ENCODE measurements at places on chromosomes 16 and 17.

DNA sequence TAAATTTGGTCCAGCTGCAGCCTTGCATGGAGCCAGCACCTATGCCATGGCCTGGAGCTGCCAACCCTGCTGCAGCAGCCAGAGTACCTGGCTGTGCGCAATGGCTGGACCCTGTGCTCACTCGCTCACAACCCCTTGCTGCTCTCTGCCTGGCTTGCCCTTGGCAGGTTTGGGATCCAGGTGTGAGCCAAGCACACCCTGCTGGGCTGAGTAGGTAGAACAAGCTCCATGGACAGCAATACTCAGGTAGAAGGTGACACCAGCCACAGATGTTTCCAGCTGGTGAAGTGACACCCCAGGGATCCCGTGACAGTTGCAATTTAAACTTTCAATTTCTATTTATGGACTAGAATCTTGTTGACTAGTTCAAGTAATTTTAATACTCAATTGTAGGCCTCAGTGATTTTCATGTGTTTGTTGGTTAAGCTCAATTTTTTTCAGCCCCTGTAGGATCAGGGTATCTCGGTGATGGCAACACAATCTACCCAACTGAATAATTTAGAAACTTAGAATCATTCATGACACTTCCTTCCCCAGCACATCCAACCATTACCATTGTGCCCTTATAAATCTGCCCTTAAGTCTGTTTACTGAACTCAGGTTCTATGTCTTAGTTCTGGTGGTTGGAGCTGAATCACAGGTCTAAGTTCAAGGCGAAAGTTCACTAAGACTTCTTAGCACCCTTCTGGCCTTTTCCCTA lies 480.0 kb downstream of the PMP22 start:
- no peak for DNase-seq

- DNase-seq, result no peak
These were observed 33.9 kb downstream of the CREBBP start for GRCh38 chr16:3846595-3847091.

DNA sequence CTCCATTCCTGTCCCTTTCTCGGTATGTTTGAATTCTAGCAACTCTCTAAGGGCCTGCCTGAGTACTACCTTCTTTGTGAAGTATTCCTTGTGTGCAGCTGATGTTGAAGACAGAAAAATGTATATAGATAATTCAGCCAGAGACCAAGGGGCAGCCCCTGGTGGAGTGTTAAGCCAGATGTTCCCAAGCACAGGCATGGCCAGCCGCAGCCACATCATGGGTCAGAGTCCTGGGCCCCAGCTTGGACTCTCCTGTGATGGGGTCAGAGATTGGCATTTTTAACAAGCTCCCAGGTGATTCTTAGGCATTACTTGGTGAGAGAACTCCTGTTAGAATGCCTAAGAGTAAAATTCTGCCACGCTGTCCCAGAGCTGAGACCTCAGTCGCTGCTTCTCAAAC lies 100.8 kb downstream of the IRF8 start:
- DNase-seq, result no peak

DNA sequence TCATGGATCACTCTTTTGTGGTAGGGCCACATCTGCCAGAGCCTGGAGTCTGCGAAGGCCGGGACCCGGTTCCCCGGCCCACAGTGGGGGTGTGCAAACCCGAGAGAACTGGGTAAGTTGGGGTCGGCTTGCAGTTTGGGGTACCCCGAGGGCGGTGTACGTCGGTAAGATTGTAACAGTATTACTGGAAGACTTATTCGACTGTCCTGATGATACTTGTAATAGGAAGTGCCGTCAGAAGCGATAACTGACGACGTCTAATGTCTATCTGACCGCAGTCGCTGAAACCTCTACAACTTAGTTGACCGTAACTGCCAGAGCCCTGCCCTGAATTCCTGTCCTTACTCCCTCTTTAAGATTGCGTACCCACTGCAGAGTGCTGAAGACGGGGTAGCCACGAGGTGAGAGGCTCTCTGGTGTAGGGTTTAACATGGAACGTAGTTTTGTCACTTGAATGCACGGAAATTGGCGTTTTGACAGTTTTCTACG lies 24.0 kb downstream of the TRPV2 start:
- DNase-seq, result no peak

DNA sequence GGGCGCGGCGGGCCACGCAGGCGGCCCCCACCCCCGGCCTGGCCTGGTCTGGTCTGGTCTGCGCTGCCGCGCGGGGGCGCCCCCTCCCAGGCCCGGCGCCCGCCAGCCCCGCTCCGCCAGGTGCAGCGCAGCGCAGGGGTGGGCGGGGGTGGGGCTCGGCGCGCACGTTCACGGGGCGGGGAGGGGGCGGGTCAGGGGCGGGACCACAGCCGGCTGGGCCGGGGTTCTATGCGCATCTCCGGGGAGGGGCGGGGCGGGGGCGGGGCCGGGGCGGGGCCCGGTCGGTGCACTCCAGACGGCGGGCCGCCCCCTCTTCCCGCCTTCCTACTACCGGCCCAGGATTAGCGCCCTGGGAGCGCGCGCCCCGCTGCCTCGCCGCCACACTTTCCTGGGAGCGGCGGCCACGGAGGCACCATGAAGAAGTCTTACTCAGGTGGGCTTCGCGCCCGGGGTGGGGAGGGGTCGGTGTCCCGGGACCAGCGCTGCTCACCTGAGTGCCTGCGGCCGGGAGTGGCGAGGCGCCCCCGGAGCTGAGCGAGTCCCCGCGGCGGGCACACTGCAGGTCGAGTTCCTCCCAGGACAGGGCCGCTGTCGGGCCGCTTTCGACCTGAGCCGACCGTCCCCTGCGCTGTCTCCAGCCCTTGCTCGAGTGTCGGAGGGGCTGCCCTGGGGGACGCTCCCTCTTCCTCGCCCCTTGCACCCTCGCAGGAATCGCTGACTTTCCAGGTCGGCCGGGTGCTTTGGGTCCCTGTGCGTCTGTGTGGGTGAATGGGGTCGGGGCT lies 140.5 kb downstream of the SEC14L1 start:
- DNase-seq, result peak; percentile 67

DNA sequence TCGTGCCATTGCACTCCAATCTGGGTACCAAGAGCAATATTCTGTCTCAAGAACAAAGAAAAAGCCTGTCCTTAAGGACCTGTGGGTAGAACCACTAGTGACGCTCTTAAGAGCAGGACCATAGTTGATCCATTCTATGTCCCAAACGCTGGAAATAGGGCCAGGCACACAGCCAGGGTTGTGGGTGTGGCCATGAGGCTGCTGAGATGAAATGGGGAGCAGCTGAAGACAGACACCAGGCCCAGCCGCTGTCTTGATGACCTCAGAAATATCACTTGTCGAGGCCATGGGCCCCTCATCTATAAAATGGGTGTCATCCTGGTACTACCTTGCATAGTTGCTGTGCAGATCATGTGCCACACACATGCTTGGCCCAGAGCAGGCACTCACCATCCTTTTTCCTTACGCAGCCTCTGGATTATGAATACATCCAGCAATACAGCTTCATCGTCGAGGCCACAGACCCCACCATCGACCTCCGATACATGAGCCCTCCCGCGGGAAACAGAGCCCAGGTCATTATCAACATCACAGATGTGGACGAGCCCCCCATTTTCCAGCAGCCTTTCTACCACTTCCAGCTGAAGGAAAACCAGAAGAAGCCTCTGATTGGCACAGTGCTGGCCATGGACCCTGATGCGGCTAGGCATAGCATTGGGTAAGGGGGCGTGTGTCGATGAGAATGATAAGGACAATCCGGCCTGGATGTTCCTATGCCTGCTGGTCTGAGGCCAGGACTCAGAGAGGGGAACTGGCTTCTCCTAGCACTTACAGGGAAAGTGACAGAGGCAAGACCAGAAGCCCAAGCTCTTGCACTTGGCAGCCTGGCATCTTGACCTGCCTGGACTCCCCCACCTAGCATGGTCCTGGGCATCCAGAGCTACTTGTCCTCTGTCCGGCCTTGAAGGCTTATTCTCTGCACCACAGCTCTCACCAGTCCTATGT lies 25.5 kb downstream of the CDH5 start:
- no peak for DNase-seq

DNA sequence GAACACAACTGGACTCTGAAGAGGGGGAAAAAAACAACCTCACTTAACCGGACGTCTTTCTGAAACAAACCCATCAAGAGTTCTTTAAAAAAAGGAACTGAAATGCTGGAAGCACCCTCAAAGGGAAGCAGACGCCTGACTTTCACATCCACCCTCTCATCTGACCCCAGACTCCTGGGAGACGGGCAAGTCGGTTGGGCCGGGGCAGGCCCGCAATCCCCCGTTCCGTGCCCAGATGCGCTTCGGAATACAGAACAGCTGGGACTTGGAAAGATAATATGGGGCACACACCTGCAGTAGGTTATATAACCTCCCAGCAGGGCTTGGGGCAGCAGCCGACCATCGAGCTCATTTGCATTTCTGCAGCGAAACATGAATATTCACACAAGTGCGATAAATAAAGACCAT lies 3.7 kb downstream of the ARHGAP27 start:
- DNase-seq, result peak; percentile 77

- DNase-seq, result no peak
These were observed 314.3 kb downstream of the C16orf95 start for GRCh38 chr16:87002717-87003413.

- DNase-seq, result no peak
These were observed 41.5 kb downstream of the TOM1L2 start for GRCh38 chr17:17930674-17931073.

- no peak for DNase-seq
These were observed 8.8 kb downstream of the SPIRE2 start for GRCh38 chr16:89837014-89837546.

GRCh38 chr17:1123921-1124715 lies 55.7 kb downstream of the ABR start:
- DNase-seq, result no peak

DNA sequence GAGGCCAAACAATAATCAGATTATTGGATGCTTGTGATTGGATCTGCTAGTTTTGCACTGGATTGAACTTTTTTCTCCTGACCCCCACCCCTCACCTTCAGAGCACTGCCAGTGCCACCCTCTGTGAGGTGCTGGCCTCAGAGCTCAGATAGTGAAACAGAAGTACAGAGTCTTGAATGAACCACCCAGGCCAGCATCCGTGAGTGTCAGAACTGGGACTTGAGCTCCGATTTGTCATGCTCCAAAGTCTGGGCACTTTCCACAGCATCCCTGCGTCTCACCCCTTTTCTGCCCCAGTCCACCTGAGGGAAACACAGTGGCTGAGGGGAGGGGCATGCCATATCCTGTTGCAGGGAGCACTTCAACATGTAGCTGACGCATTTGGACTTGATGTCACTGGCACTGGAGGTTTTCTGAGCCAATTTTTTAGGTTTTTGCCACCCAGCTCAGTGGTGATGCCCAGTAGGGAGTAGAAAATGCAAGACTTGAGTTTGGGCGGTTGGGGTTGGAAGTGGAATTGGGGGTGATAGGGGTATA lies 47.3 kb downstream of the SMPD3 start:
- DNase-seq, result no peak

DNA sequence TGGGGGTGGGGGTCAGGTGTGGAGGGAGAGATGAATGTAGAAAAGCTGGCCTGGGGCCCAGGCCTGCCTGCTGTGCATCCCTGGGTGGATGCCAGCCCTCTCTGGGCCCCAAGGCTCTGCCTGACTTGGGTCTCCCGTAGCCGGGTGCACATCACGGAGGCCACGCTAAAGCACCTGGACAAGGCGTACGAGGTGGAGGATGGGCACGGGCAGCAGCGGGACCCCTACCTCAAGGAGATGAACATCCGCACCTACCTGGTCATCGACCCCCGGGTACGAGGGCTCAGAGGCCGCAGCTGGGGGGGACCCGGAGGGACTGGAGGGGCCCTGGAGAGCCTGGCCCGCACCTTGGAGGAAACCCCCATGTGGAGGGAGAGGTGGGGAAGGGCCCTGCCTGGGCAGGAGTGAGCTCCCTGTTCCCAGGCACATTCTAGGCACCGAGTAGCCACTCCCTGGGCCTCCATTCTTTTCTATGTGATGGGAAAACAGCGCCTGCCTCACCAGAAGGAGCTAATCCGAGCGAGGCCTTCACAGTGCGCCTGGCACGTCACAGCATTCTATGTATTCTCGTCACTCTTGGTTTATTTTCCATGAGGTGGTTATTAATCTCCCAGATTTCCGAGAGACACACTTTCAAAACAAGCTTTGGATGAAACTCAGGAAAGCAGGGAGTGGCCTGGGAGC lies 34.7 kb downstream of the ADCY7 start:
- DNase-seq, result no peak

DNA sequence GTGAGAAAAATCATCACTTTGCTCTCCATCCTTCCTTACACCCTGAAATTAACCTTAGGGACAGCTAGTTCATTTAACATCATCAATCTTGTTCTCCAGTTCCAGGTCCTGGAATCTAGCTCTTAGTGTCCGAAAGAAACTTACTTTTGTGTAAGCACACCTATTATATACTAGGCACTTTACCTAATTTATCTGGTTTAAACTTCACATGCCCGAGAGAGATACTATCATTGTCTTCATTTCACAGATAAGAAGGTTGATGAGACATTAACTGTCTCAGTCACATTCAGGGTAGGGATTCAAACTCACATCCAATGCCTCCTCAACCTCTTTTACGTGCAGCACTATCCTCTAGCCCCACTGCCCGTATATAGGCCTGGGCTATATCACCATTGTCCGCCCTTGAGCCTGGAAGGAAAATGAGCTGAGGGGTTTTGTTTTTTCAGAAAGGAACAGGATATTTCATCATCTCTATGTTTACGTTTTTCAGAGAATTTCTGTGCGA lies 501 bp upstream of the AP2B1 start:
- DNase-seq, result no peak

DNA sequence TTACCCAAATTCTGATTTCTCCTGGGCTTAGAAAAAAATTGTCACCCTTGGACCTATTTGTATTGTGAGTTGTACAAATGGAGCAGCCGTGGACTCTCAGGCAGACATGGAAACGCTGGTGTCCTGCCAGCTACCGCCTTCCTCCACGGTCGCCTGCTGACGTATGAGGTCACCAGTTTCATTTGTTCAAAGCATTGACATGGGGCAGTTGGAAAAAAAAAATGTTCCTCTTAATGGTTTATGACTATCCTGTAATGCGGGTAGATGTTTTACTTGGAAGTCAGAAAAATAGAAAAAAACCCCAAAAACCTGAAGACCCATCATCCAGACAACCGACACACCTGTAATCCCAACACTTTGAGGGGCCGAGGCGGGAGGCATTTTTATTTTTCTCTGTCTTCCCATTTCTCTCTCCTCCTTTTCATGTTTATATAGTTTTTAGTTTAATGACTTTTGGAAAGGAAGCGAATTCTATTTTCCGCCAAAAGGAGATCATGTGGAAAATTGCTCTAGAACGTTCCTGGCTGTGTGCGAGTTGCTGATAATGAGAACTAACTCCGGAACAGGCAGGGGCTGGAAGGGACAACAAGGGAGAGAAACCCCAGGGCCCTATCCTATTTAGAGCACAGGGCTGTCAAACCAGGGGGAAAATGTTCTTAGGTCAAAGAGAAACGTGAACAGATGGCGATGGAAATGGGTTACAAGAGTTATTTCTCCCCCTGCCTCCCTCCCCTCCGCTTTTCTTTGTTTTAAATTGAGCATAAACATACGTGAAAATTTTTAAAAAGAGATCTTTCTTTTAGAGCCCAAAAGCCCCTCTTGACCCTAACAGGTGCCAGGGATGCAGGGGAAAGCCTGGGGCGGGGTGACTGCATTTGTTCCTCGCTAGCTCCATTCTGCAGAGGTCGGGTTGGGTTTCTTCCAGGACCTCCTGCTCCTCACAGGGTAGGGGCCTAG lies 13.7 kb downstream of the DNAH17 start:
- peak; percentile 75 for DNase-seq
